ENCODE measurements at places on chromosomes 5 and 9.

DNA sequence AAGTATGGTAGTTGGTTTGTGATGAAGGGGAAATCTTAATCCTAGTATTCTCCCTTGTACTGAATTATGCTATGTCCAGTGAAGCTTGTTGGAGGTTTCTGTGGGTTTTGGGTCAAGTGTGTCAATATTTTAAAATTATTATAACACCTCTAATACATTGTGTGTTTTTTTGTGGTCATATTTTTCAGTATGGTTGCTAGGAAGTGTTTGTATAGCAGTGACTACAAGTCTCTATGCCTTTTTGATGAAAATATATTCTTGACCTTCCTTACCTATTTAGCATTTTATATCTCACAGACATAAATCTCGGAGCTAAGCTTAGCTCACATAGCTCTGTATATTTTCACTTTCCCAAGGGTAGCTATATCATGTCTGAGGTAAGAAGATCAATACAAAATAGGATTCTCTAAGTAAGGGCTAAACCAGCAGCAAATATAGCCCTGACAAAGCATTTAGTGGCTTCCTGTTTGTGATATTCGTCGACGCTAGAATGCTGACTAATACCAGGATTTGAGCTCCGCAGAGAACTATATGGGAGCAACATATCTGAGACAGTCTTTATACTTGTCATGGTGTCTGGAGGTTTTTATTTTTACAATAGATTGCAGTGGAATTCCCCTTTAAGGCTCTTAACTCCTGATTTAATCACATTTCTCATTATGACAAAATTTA is 82.3 kb downstream of the MACIR start:
- DNase-seq, result no peak

DNA sequence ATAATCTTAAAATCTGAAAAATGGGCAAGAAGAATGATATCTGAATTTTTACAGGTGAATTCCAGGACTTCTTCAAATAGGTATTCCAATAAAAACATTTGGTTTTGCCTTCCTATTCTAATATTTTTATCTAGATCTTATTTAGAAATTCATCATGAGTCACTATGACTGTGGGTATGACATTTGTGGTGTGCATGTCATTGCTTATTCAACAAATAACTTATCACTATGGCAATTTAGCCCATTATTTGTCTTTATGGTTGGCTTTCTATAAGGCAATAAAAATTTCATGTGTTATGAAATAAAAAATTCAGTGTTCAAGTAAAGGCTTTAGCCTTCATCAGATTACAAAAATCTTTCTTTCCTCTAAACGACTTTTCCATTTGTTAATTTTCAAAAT is 1139.6 kb upstream of the NUDT12 start:
- DNase-seq, result no peak

- DNase-seq, result no peak
Measured at GRCh38 chr9:132973713-132974112, 4.8 kb upstream of the GFI1B start.

DNA sequence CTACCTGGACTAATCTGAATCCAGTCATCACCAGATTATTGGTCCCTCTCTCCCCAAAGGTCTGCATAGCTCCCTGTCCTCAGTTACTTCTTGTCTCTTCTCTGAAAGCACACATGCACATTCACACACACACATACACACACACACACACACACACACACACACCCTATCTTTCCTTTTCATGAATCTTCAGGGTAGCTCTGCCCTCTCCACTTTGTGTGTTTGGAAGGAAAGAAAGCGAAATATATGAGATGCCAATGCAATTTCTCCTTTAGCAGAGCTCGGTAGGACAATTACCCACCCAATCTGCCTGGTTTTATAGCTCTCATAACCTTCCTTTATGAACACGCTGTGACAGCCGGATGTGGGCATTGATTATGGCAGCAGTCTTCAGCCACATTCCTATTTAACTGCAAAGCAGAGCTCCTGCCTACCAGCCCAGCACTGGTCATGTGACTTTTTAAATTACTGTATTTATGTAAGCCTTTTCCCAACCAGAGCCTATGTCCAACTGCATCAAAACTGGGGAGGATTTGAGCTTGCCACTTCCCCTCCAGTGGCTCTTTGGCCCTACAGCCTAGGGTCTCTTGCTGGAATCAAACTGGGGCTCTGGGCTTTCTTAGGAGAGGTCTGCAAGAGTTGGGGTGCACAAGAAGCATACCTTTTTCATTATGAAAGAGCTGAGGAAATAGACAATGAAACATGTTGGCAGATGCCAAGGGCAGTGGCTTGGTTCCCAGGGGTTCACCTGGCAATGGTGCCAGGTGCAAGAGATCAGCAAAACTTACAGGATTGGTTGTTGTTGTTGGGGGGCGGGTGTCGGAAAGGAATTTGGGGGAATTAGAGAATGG is 20.8 kb upstream of the MATR3 start:
- DNase-seq, result no peak

GRCh38 chr5:113178073-113178779 is 201.6 kb downstream of the DCP2 start:
- DNase-seq, result no peak
